ENCODE measurements at places on chromosomes 5 and 9.

DNA sequence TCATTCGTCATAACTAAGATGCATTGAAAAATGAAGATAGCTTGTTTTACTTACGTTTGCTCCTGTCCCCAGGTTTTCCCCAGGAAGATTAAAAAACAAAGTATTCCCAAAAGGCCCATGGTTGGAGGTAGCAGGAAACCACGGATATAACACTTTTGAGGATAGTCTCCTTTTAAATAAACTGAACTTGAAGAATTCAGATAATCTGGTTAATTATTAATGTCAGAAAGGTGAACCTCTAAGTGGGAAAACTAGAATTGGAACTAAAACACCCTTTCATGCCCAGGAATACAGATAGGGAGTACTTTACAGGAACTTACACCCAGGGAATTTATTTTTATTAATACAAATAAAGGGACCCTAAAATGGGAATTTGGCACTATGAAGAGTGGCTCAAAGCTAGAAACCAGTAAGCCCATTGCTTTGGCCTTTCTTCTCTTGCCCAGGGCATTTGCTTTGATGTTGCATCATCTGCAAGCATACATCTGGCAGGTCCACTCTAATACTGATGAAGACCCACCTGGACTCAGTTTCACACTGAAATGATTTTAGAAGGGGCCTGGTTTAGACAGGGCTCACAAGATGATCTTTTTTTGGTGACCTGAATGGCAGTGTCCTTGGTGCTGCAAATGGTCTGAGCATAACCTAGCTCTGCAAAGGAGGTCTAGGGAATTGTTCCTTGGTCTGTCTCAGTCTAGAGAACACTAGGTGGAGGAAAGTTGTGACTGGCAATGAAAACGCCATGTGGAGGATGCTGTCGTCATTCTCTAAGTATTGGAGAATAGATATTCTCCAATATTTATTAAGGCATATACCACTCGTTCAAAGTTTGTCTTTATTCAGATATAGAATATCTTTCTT is at the start of gene C5:
C5 (minus strand) TSS at position 148 of the 861 bp plus-strand sequence; CDS start at position 119, 29 bp downstream.
- no peak for DNase-seq

GRCh38 chr9:125497906-125498305 is 209.1 kb downstream of the MAPKAP1 start:
- DNase-seq: no peak

- no peak for DNase-seq
Observed at GRCh38 chr9:35606138-35606504, 1.1 kb downstream of the TESK1 start.

- DNase-seq: no peak
Observed at GRCh38 chr5:32523625-32524024, 61.7 kb upstream of the SUB1 start.

DNA sequence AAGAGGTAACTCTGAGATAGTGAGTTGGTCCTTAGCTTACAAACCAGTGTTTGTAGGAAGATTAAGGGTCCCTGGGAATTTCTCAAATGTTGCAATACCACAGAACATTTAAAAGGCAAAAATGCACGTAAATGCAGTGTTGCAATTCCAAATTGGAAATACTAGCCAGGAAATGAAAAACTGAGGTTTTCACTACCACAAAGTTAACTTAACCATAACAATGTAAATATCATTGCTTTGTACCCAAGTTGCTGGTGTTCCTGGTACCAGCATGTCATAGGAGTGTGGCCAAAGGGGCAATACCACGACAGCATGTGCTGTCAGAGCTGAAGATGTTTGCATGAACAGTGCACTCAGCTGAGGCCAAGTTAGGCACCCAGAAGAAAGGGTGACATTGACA is 382.9 kb downstream of the GLIS3 start:
- DNase-seq: no peak

- DNase-seq: no peak
Observed at GRCh38 chr9:127796225-127796813, 6.4 kb upstream of the FPGS start.

DNA sequence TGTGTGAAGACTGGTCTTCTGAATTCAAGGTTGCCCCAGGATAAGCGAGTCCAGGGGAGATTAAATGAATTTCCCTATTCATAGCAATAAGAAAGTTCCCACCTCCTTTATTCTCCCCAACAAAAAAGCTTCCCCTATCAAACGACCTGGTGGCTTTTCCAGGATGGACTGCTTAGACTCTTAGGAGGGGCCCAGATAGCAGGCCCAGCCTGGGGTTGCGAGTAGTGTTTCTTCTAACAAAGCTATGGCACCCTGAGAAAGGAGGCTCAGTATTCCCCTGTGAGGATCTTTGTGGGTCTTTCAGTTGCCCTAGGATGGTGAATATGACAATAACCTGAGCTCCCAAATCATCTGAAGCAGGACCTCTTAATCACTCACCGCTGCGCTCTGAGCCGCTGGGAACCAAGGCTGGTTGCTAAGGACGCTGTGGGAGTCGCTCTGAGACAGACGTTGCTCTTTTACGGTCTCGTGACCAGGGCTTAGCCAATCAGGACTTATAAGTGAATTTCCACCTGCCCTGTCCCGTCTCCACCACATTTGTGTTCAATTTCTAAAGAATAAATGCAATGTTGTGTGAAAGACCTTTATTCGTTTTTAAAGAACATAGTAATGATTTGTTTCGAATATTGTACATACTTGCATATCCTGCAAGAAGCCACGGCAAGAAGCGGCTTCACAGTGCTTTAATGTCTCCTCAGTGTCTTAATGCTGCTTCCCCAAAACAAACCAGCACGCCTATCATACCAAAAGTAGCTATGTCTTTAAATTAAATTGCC is at the start of gene TMEM232:
TMEM232 (minus strand) TSS at position 423 of the 776 bp plus-strand sequence. CDS start 59,319 bp downstream, outside the sequence.
- peak; percentile 70 for DNase-seq

- DNase-seq: no peak
Observed at GRCh38 chr5:51201708-51202107, 181.5 kb upstream of the ISL1 start.

DNA sequence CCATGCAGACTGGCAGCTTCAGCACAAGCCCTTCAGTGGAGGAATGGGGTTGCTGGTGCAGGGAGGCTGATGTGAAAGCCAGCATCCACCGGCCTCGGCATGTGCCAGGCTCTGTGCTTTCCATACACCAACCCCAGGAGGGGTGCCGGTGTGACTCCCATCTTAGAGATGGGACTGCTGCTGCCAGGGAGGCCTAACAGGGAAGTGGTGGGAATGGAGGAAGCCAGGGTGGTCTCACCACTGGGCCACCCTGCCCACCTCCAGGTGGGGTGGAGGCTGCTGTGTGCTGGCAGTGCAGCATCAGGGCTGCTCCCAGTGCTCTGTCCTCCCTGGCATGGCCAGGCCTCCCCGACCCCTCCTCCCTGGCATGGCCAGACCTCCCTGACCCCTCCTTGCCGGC is 32.8 kb upstream of the PITX1 start:
- no peak for DNase-seq

GRCh38 chr5:978693-979092 is 29.9 kb upstream of the NKD2 start:
- no peak for DNase-seq

DNA sequence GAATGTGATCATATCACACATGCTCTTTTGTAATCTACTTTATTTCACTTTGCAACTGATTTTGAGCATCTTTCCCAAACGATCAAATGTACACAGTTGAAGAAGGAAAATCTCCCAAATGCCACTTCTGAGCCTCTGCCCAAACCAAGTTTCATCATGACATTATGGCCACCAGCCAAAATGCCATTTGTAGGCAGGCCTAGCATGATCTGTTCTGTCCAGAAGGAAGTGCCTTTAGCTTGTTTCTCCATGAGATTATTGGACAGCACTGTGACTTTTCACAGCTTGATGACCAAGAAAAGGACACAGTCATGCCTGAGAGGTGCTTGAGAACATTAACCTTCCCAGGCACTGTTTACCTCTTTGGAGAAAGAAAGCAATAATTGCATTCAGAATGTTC is 73.2 kb upstream of the PIP5K1B start:
- no peak for DNase-seq

GRCh38 chr9:92138157-92138959 is 23.1 kb upstream of the SPTLC1 start:
- peak; percentile 66 for DNase-seq

- DNase-seq: no peak
Observed at GRCh38 chr9:90114641-90115425, 510.0 kb downstream of the GADD45G start.

- DNase-seq: no peak
Observed at GRCh38 chr5:936149-937144, 43.8 kb downstream of the TRIP13 start.

DNA sequence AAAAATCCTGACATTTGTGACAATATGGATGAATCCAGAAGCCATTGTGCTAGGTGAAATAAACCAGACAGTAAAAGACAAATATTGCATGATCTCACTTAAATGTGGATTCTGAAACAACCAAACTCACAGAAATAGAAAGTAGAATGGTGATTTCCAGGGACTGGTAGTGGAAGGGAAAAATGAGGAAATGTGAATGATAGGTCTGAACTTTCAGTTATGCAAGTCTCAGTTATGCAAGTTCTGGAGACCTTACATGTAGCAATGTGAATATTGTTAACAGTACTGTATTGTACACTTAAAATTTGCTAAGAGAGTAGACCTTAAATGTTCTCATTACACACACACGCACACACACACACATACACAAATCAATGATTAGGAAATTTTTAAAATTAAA is 84.9 kb downstream of the SLCO4C1 start:
- DNase-seq: no peak

- no peak for DNase-seq
Observed at GRCh38 chr5:178323961-178324360, 91.4 kb upstream of the PHYKPL start.

- DNase-seq: no peak
Observed at GRCh38 chr9:70901746-70902145, 219.7 kb downstream of the TRPM3 start.

- DNase-seq: no peak
Observed at GRCh38 chr5:33235824-33236223, 204.9 kb upstream of the TARS1 start.

DNA sequence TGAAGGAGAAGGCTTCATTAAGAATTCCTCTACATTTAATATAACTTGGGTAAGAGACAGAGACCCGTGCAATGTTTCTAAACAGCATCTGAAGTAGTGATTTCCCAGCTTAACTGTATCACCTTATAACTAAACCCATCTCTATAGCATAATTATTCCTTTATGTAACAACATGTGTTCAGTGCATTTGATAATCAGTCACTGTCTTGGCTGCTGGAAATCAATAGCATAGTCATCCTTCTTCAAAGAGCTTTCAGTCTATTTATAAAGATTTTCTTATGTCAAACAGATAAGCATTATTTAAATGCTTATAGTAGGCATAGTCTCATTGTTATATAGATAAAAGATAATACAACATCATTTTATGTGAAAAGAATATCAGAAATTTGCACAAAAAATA is 80.1 kb upstream of the TYRP1 start:
- DNase-seq: no peak

DNA sequence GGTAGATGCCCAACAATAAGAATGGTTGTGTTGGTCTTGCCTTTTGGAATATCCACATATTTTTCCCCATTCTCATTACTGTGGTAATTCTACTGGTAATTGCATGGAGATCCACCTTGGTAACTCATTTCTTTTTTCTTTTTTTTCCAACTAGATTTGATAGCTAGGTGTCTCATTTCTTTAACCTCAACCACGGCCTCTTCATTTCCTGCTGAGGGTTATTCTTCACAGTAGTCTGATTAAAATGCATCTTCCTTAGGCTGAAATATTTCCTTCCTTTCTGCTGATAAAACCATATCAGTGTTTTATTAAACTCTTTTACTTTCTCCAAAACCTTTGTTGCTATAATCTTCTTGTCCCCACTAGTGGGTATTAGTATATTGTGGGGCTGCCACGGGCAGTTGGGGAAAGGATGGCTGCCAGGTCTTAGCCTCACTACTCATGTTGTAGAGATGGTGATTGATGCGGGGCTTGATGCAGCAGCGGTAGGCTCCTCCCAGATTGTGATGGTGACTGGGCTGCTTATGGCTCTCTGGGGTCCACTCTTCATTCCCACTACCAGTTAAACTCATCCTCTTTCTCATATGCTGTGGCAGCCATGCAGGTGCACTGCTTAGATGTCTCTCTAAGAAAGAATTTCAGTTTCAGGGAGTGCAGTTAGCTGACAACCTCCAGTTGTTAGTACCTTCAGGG is 35.9 kb downstream of the KIF2A start:
- no peak for DNase-seq

DNA sequence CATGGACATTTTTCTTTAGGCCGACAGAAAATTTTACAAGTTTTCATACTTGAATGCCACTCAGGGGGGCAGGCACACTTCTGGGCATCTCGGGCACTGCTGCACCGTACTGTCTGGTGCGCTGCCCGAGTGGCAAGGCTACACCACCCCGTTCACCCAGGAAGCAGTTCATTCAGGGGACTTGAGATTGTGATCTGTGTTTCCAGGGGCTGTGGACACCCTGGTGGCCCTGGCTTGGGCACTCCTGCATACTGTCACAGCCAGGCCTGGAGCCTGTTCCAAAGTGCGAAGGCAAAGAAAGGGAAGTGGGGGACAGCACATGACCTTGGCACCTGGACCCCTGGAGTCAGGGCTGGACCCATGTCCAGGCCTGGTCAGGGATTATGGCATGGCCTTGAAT is 197.6 kb downstream of the PAX5 start:
- DNase-seq: no peak

DNA sequence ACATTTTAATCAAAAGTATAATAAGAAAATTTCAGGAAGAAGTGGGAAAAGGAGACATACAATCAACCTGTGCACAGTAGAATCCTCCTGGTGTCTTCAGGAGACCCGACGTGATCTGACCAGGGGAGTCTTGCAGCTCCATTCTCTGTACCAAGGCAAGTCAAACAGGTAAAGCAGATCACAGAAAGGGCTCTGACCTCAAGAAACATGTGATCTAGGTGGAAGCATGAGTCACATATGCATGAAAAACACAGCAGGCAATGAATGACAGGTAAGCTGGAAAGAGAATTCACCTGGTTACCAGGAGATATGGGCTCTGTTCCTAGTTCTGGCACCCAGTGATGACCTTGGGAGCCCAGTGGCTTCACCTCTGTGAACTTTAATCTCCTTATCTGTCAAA is 19.4 kb upstream of the FABP6 start:
- DNase-seq: no peak

DNA sequence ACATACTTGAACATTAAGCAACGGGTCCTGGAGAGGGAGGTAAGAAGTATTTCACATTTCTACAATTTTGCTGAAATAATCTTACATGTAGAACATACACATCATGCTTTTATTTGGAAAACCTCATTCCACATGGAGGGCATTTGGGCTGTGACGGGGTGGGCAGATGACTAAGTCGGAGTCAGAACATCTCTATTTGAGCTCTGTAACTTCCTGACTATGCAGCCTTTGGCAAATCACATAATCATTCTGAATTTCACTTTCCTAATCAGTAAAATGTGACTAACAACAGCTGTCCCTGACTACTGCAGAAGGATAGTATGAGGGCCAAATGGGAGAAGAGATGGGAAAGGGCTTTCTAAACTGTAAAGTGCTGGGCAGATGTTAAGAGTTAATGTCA is 17.1 kb upstream of the IL6ST start:
- no peak for DNase-seq

- no peak for DNase-seq
Observed at GRCh38 chr5:54234304-54234933, 76.0 kb downstream of the ARL15 start.

GRCh38 chr5:154084062-154084639 is 45.4 kb downstream of the MFAP3 start:
- DNase-seq: no peak

- DNase-seq: no peak
Observed at GRCh38 chr5:42720251-42720650, 36.4 kb upstream of the CCDC152 start.

All from right atrium auricular region (tissue), 2 donors.